ENCODE measurements at places on chromosomes 1 and 21. TPM values are rescaled to one million over a fixed set of nuclear protein-coding genes. Genes with fewer than 3 reads are reported as not detected.

Gene RASAL2
- 53.7 TPM for total RNA-seq

Gene LRRC7
- total RNA-seq = 0.16 TPM

Gene OR6N1
- total RNA-seq = not detected

Gene RGS8
- 0.16 TPM for total RNA-seq

Gene CLCNKB
- total RNA-seq = 0.32 TPM

Gene FMO4
- 40.0 TPM for total RNA-seq

Gene TNFRSF8
- total RNA-seq = not detected

Gene KRTAP21-2
- total RNA-seq = not detected

Gene BMP8B
- not detected for total RNA-seq

Gene IGSF9
- under 0.01 TPM for total RNA-seq

Gene ARHGAP29
- 219 TPM for total RNA-seq

Gene BSDC1
- 79.3 TPM for total RNA-seq

Gene FAM78B
- 1.5 TPM for total RNA-seq

Gene FAM151A
- total RNA-seq = not detected

Gene ITGB2
- 3.4 TPM for total RNA-seq

Gene SV2A
- total RNA-seq = 23.8 TPM

Gene USH2A
- under 0.01 TPM for total RNA-seq

Gene ANGPTL3
- total RNA-seq = 0.12 TPM

Gene CD1B
- not detected for total RNA-seq

Gene ADAMTSL4
- 12.3 TPM for total RNA-seq

Gene TAGLN2
- total RNA-seq = 172 TPM

Gene SPRR2B
- not detected for total RNA-seq

Gene OR2T35
- not detected for total RNA-seq

Gene ADORA3
- not detected for total RNA-seq

Gene NEK2
- 1.6 TPM for total RNA-seq

Gene PNRC2
- total RNA-seq = 65.5 TPM

Gene SOX13
- total RNA-seq = 7.0 TPM

Gene ITPKB
- 13.8 TPM for total RNA-seq

Gene ADGRL4
- 2.7 TPM for total RNA-seq

Gene CLSTN1
- total RNA-seq = 89.6 TPM

Gene HHAT
- total RNA-seq = 8.1 TPM

Gene ZBTB48
- 12.9 TPM for total RNA-seq

Gene FAM229A
- 1.2 TPM for total RNA-seq

Gene FCRLB
- total RNA-seq = 0.49 TPM

Gene C4BPB
- total RNA-seq = 0.24 TPM

Gene ZC3H11A
- 136 TPM for total RNA-seq

Gene GALE
- 16.9 TPM for total RNA-seq

Gene CRYBG2
- not detected for total RNA-seq

Gene MMEL1
- total RNA-seq = not detected

Gene SPATA6
- 10.2 TPM for total RNA-seq

Gene IGSF5
- 0.36 TPM for total RNA-seq

Gene IL10
- not detected for total RNA-seq

Gene TFF1
- not detected for total RNA-seq

Gene AUNIP
- total RNA-seq = 1.8 TPM

Gene CLEC20A
- not detected for total RNA-seq

Gene WNT3A
- total RNA-seq = not detected

Gene NCAM2
- total RNA-seq = 2.4 TPM

Gene FMO1
- 5.8 TPM for total RNA-seq

Measured in hair follicle dermal papilla cell (primary cell).